Upper lobe of right lung (tissue), 1 donor: ENCODE measurements at places on chromosomes 7 and 10. TPM values are rescaled to one million over a fixed set of nuclear protein-coding genes. Genes with fewer than 3 reads are reported as not detected.

GRCh38 chr10:30702860-30703259 is 73.3 kb upstream of the LYZL2 start:
- H3K27me3 ChIP-seq = no peaks in the 10 kb centered on the region
- no peak for DNase-seq
- H3K4me1 ChIP-seq = peaks cover 3% of the 10 kb centered on the region
- no peaks in the 10 kb centered on the region for H3K36me3 ChIP-seq
- H3K4me3 ChIP-seq = no peak overlapping the region
- H3K27ac ChIP-seq = no peak overlapping the region

DNA sequence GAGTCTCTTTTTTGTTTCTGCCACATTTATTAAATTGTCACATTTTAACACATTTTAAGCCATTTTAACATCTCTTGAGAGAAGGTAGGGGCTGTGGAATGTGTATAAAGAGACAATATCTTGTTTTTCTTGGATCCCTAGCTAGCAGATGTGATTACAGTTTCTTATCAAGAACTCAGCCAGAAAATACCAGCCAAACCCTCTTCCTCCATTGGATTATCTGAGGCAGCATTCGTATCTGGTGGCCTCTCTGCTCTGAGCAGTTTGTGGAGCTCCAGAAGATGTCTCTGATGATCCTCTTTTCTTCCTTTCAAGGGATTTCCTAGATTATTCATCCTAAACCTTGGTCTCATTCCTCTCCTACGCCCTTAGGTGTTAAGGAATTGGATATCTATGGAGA is 35.3 kb upstream of the PFKFB3 start:
- no peaks in the 10 kb centered on the region for H3K27me3 ChIP-seq
- H3K36me3 ChIP-seq = peaks cover 8% of the 10 kb centered on the region
- no peak for DNase-seq
- H3K27ac ChIP-seq = no peak overlapping the region

- no peak overlapping the region for H3K27ac ChIP-seq
- no peak for DNase-seq
- H3K4me3 ChIP-seq = no peak overlapping the region
- H3K36me3 ChIP-seq = no peaks in the 10 kb centered on the region
- no peaks in the 10 kb centered on the region for H3K4me1 ChIP-seq
Measured at GRCh38 chr7:128821724-128822123, 8.5 kb upstream of the FLNC start.

- H3K36me3 ChIP-seq = no peaks in the 10 kb centered on the region
- DNase-seq = no peak
- H3K27ac ChIP-seq = no peak overlapping the region
- no peak overlapping the region for H3K4me3 ChIP-seq
- peaks cover 5% of the 10 kb centered on the region for H3K27me3 ChIP-seq
Measured at GRCh38 chr10:14491811-14492210, 161.1 kb upstream of the FRMD4A start.

DNA sequence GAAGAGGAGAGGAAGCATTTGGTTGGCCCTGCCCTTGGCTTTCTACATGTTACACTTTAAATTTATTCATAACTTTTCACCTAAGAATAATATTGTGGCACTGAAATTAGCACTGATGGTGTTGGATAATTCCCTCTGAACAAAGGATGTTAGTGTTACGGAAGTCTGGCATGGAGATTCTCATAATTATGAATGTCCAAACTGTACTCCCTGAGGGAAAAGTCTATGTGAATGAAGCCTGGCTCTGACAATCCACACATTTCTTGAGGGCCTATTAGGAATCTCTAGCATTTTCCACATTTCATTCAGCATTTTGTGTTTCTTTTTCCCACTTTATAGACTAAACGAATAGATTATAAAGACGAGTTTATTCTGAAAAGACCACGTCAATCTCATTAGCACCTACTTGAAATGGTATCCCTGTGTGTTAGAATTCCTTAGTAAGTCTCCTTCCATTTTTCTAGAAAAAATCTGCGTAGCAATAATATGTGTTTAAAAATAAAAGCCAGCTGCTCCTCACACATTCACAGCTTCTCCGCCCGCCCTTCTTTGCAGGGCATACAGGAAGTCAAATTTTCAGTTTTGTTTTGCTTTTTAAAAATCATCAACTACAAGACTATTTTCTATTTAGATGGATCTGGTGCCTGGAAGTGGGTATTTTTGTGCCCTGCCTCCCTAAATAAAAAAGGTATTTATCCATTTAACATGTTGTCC is 131.8 kb upstream of the PALS2 start:
- DNase-seq = no peak
- H3K4me3 ChIP-seq = no peak overlapping the region
- no peaks in the 10 kb centered on the region for H3K4me1 ChIP-seq
- no peak overlapping the region for H3K27ac ChIP-seq

DNA sequence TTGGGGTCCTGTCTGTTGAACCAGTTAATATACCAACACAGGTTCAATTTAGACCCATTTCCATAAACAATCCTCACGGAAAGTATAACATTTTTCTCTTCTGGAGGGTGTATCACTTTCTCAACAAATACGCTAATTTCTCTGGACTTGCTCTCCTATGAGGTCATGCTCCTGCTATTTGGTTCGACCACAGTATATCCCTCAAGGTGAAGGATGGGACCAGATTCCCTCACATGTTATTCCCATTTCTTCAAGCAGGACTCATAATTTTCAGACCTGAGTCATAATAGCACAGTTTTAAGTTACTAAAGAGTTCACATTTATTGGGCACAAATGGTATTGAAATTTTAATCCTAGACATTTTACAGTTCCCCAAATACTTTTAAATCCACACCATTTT is 57.2 kb downstream of the ADAM12 start:
- no peaks in the 10 kb centered on the region for H3K4me1 ChIP-seq
- no peak overlapping the region for H3K27ac ChIP-seq
- no peaks in the 10 kb centered on the region for H3K36me3 ChIP-seq
- H3K27me3 ChIP-seq = no peaks in the 10 kb centered on the region
- H3K4me3 ChIP-seq = no peak overlapping the region

- no peak overlapping the region for H3K27ac ChIP-seq
- peaks cover 31% of the 10 kb centered on the region for H3K36me3 ChIP-seq
- H3K4me1 ChIP-seq = peaks cover 14% of the 10 kb centered on the region
- H3K4me3 ChIP-seq = no peak overlapping the region
- H3K27me3 ChIP-seq = no peaks in the 10 kb centered on the region
Measured at GRCh38 chr10:97570789-97571471, 1.6 kb upstream of the ANKRD2 start.

DNA sequence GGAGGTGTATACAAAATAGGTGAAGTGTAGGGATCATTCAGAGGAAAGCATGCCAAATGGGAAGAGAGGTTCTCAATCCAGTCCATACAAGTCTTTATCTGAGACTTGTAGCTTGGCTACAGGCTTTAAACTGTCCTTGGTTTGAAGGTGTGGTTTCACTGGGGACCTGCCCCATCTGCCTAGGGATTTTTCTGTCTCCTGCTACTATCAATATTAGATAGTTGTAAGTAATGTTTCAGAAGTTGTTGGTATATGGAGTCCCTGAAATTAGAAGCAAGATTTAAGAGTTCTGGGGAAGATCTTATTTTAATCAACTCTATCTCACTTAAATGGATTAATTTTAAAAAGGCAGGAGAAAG is 100.9 kb downstream of the ANKRD7 start:
- no peaks in the 10 kb centered on the region for H3K27me3 ChIP-seq
- H3K36me3 ChIP-seq = no peaks in the 10 kb centered on the region
- DNase-seq = no peak
- H3K4me1 ChIP-seq = no peaks in the 10 kb centered on the region

- no peaks in the 10 kb centered on the region for H3K4me1 ChIP-seq
- H3K36me3 ChIP-seq = no peaks in the 10 kb centered on the region
- no peak for DNase-seq
- no peak overlapping the region for H3K27ac ChIP-seq
- no peak overlapping the region for H3K4me3 ChIP-seq
Measured at GRCh38 chr10:133042061-133042460, 45.7 kb upstream of the ADGRA1 start.

- H3K4me3 ChIP-seq = no peak overlapping the region
- no peaks in the 10 kb centered on the region for H3K27me3 ChIP-seq
- H3K4me1 ChIP-seq = no peaks in the 10 kb centered on the region
- DNase-seq = no peak
Measured at GRCh38 chr10:105840288-105840770, 1199.2 kb downstream of the SORCS3 start.

- no peaks in the 10 kb centered on the region for H3K36me3 ChIP-seq
- H3K4me3 ChIP-seq = no peak overlapping the region
- no peak for DNase-seq
- H3K27me3 ChIP-seq = no peaks in the 10 kb centered on the region
- no peak overlapping the region for H3K27ac ChIP-seq
Measured at GRCh38 chr7:13290975-13291374, 603.5 kb downstream of the ARL4A start.

DNA sequence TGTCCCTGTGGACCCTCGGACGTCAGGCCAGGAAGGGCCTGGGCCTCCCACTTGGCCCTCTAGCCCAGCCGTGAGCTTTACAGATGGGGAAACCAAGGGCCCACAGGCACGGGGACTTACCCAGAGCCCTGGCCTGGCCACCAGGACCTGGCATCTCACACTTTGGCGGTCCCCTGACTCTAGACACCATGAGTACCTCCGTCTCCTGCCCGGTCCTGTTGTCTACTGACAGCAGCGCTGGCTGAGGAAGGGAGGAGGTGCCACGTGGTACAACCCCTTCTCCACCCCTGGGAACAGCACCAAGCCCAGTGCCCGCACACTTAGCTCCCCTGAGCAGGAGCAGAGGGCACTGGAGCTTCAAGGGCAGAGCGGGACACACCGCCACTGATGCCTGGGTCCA is 26.1 kb downstream of the ADGRA1 start:
- no peak overlapping the region for H3K27ac ChIP-seq
- H3K27me3 ChIP-seq = peaks cover 4% of the 10 kb centered on the region
- no peaks in the 10 kb centered on the region for H3K36me3 ChIP-seq
- H3K4me3 ChIP-seq = no peak overlapping the region

DNA sequence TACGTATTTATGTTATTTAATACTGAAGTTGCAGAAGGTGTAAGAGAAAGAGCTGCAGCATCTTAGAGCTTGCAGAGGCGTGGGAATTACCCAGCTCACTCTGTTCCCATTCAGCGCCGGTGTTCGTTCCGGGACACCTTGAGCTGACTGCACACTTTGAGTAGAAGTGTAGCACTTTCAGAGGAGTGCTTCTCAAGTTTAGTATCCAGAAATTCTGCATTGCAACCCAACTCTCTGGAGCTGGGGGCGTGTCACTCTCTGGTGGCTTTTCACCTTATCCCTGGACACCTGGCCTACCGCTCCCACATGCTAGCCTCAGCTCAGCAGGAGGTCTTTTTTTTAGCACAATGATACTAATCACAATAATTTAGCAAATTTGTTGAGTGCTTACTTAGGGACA is 66.4 kb upstream of the SHH start:
- no peaks in the 10 kb centered on the region for H3K27me3 ChIP-seq
- no peaks in the 10 kb centered on the region for H3K36me3 ChIP-seq
- no peaks in the 10 kb centered on the region for H3K4me1 ChIP-seq
- no peak for DNase-seq
- no peak overlapping the region for H3K27ac ChIP-seq

GRCh38 chr7:99090771-99091542 is 53.0 kb downstream of the SMURF1 start:
- no peak overlapping the region for H3K4me3 ChIP-seq
- DNase-seq = no peak
- H3K27me3 ChIP-seq = no peaks in the 10 kb centered on the region
- no peak overlapping the region for H3K27ac ChIP-seq
- H3K36me3 ChIP-seq = no peaks in the 10 kb centered on the region
- H3K4me1 ChIP-seq = peaks cover 6% of the 10 kb centered on the region

Gene NAT16
- total RNA-seq = not detected

Gene FFAR4
- 4.9 TPM for total RNA-seq

Gene TMEM196
- not detected for total RNA-seq

Gene LIPJ
- total RNA-seq = not detected
